ENCODE measurements at places on chromosomes 2 and 18.

GRCh38 chr2:222364285-222364895 lies 60.0 kb upstream of the SGPP2 start:
- DNase-seq: no peak

- no peak for DNase-seq
Measured at GRCh38 chr2:56741601-56742102, 557.9 kb downstream of the CCDC85A start.

GRCh38 chr18:50813353-50813752 lies 6.5 kb downstream of the MRO start:
- no peak for DNase-seq

DNA sequence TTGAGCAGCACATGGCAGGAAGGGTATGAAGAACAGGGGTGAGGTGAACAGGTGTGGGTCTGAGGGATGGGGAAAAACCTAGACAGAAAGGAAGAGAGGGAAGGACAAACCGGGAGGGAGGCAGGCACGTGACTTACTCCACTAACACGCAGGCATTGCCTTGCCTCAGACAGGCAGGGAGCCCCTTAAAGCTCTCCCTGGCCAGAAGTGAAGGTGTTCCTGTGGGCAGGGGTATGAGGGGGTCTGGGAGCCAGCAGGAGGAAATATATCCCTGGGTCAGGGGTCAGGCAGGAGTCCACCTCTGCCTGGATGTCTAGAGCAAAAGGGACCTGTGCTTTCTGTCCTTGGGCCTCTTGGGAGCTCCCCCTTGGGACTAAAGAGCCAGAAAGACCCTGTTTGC lies 135.3 kb upstream of the EPAS1 start:
- no peak for DNase-seq

- no peak for DNase-seq
Measured at GRCh38 chr2:103265521-103265920, 503.7 kb downstream of the TMEM182 start.

- DNase-seq: no peak
Measured at GRCh38 chr2:181252262-181253148, 204.7 kb upstream of the ITGA4 start.

Data from stimulated activated CD4-positive, alpha-beta T cell treated with anti-CD3 and anti-CD28 coated beads, Interleukin-4, amount 100 ng/mL, for 4 hours (primary cell).